Spinal cord (tissue), 10 donors: ENCODE measurements at places on chromosomes 6 and 20. TPM values are rescaled to one million over a fixed set of nuclear protein-coding genes. Genes with fewer than 3 reads are reported as not detected.
A peak's percentile ranks its signal among the peaks of the same experiment; 100 is the strongest.

DNA sequence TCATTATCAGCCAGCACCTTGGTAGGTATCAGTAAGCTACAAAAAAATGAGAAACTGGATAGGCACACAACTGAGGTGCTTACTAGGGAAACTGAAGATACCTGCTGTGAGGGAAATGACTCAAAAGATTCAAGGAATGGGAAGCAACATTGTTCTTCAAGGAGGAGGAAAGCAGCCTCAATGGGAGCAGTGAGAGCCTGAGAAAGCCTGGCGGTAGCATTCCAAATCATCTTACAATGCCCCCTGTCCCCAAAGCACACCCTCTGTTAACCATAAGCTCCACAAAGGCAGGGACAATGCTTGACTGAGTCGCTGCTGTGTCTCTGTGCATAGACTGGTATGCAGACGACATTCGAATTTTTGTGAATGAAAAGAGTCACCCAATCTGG is 10.6 kb downstream of the PKHD1 start:
- no peak overlapping the region for H3K27ac ChIP-seq
- no peak overlapping the region for H3K4me3 ChIP-seq
- H3K4me1 ChIP-seq = no peaks in the 10 kb centered on the region
- no peak for DNase-seq
- no peaks in the 10 kb centered on the region for H3K36me3 ChIP-seq

- no peak overlapping the region for H3K4me3 ChIP-seq
- no peaks in the 10 kb centered on the region for H3K27me3 ChIP-seq
- H3K4me1 ChIP-seq = peaks cover 5% of the 10 kb centered on the region
These were observed 222.6 kb upstream of the MARCKS start for GRCh38 chr6:113634352-113635163.

- no peak for DNase-seq
- no peaks in the 10 kb centered on the region for H3K36me3 ChIP-seq
- H3K27me3 ChIP-seq = no peaks in the 10 kb centered on the region
These were observed 149.6 kb upstream of the KCNK16 start for GRCh38 chr6:39471954-39472659.

- no peak overlapping the region for H3K4me3 ChIP-seq
- H3K4me1 ChIP-seq = peaks cover 25% of the 10 kb centered on the region
- H3K27ac ChIP-seq = no peak overlapping the region
- no peak for DNase-seq
- peaks cover 3% of the 10 kb centered on the region for H3K36me3 ChIP-seq
These were observed 253.5 kb downstream of the QKI start for GRCh38 chr6:163668061-163668426.

- no peak overlapping the region for H3K27ac ChIP-seq
- no peaks in the 10 kb centered on the region for H3K27me3 ChIP-seq
- peaks cover 10% of the 10 kb centered on the region for H3K4me1 ChIP-seq
- no peaks in the 10 kb centered on the region for H3K36me3 ChIP-seq
- no peak for DNase-seq
These were observed 39.8 kb downstream of the KIF25 start for GRCh38 chr6:168037242-168037641.

- no peak overlapping the region for H3K4me3 ChIP-seq
- H3K27me3 ChIP-seq = no peaks in the 10 kb centered on the region
- no peaks in the 10 kb centered on the region for H3K4me1 ChIP-seq
- no peak for DNase-seq
- no peak overlapping the region for H3K27ac ChIP-seq
- no peaks in the 10 kb centered on the region for H3K36me3 ChIP-seq
These were observed 28.5 kb downstream of the RSPO3 start for GRCh38 chr6:127146932-127147331.

DNA sequence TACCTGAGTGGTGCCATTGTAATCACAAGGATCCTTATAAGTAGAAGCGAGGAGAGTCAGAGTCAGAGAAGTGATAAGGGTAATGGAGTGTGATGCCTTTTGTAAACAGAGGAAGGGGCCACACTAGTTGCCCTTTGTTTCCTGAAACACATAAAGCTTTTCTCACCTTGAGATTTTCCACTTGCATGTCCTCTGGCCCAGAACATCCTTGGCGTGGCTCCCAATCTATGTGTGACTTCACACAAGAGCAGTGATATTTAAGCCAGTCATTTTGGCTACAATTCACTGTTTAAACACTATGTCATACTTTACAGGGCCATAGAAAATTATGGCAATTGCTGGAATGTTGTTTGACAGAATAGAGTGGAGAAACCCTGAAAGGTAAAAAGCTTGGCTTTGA is 121.2 kb upstream of the BTN3A2 start:
- H3K36me3 ChIP-seq = no peaks in the 10 kb centered on the region
- no peak overlapping the region for H3K27ac ChIP-seq
- H3K4me3 ChIP-seq = no peak overlapping the region
- no peaks in the 10 kb centered on the region for H3K27me3 ChIP-seq
- peaks cover 6% of the 10 kb centered on the region for H3K4me1 ChIP-seq

DNA sequence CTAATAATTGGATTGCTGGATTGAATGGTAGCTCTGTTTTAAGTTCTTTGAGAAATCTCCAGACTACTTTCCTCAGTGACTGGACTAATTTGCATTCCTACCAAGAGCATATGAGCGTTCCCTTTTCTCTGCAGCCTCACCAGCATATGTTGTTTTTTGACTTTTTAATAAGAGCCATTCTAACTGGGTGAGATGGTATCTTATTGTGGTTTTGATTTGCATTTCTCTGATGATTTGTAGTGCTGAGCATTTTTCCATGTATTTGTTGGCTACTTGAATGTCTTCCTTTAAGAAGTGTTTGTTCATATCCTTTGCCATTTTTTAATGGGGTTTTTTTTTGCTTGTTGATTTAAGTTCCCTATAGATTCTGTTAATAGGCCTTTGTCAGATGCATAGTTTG is 94.7 kb upstream of the AHI1 start:
- no peak for DNase-seq
- no peak overlapping the region for H3K27ac ChIP-seq
- no peaks in the 10 kb centered on the region for H3K36me3 ChIP-seq
- no peaks in the 10 kb centered on the region for H3K27me3 ChIP-seq
- no peak overlapping the region for H3K4me3 ChIP-seq

GRCh38 chr6:121652726-121653623 is 217.5 kb downstream of the GJA1 start:
- DNase-seq = no peak
- no peaks in the 10 kb centered on the region for H3K4me1 ChIP-seq
- no peaks in the 10 kb centered on the region for H3K36me3 ChIP-seq
- H3K27me3 ChIP-seq = no peaks in the 10 kb centered on the region

- no peaks in the 10 kb centered on the region for H3K27me3 ChIP-seq
- no peak for DNase-seq
- H3K4me1 ChIP-seq = peaks cover 2% of the 10 kb centered on the region
- H3K27ac ChIP-seq = no peak overlapping the region
- H3K4me3 ChIP-seq = no peak overlapping the region
- no peaks in the 10 kb centered on the region for H3K36me3 ChIP-seq
These were observed 426.5 kb upstream of the RNF217 start for GRCh38 chr6:124535746-124536145.

- H3K36me3 ChIP-seq = no peaks in the 10 kb centered on the region
- no peaks in the 10 kb centered on the region for H3K4me1 ChIP-seq
- H3K4me3 ChIP-seq = no peak overlapping the region
- no peak for DNase-seq
- H3K27me3 ChIP-seq = no peaks in the 10 kb centered on the region
These were observed 204.9 kb upstream of the ID4 start for GRCh38 chr6:19632230-19632629.

DNA sequence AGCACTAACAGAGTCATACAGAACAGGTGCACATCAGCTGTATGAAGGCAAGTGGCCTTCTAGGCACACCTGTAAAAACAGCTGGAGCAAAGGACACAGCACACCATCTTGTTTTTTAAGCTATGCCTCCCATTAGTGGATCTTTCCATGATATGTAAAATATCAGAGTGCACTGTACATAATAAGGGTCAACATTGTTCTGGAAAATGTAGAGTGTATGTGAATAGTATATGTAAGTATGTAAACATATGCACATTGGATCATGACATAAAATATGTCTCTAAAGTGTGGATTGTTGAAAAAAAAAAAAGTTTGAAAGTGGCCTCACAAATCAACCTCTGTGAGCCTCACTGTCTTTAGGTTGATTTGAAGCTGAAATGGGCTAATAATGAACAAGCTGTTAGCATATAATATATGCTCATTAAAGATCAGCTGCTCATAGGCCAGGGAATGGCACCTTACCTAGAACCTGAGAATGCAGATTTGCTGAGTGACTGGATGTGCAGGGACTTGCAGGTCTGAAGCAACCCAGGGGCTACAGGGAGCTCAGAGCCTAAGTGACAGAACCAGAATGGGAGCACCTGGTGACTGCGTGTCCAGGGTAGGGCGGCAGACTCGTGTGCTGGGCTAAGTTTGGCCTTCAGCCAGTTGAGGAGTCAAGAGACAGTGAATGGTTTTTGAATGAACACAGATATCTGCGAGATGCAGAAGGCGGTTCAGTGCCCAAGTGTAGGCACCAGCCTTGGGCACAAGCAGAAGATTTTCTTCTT is 198.6 kb downstream of the TMEM242 start:
- DNase-seq = no peak
- no peak overlapping the region for H3K4me3 ChIP-seq
- H3K27ac ChIP-seq = no peak overlapping the region
- H3K27me3 ChIP-seq = no peaks in the 10 kb centered on the region

- no peaks in the 10 kb centered on the region for H3K27me3 ChIP-seq
- H3K36me3 ChIP-seq = peaks cover 39% of the 10 kb centered on the region
- H3K27ac ChIP-seq = no peak overlapping the region
- no peak for DNase-seq
- no peak overlapping the region for H3K4me3 ChIP-seq
- H3K4me1 ChIP-seq = no peaks in the 10 kb centered on the region
These were observed 45.5 kb upstream of the KIF25 start for GRCh38 chr6:167951781-167952511.

DNA sequence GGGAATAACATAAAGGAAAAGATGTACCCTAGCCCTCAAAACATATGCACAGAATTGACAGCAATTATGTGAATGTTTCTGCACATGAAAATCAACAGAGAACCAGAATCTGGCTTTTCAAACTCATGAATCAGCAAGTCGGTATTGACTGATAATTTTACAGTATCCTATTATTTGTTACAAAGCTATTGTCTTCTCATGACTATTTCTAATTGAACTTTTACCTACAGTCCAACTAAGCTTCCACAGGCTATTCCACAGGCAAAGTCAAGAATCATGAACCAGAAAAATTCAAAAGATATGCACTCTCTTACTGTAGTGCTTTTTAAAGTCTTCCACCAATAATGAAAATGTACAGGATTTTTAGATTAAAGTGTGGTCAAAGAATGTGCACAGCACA is 49.1 kb upstream of the DST start:
- H3K27ac ChIP-seq = no peak overlapping the region
- no peak for DNase-seq
- H3K27me3 ChIP-seq = no peaks in the 10 kb centered on the region
- H3K36me3 ChIP-seq = no peaks in the 10 kb centered on the region
- no peaks in the 10 kb centered on the region for H3K4me1 ChIP-seq

GRCh38 chr6:113019176-113019575 is 672.0 kb downstream of the RFPL4B start:
- no peaks in the 10 kb centered on the region for H3K4me1 ChIP-seq
- no peak overlapping the region for H3K4me3 ChIP-seq
- no peak for DNase-seq
- no peaks in the 10 kb centered on the region for H3K36me3 ChIP-seq
- H3K27me3 ChIP-seq = no peaks in the 10 kb centered on the region
- H3K27ac ChIP-seq = no peak overlapping the region

- H3K4me1 ChIP-seq = peaks cover 2% of the 10 kb centered on the region
- H3K27ac ChIP-seq = no peak overlapping the region
- H3K36me3 ChIP-seq = no peaks in the 10 kb centered on the region
- H3K27me3 ChIP-seq = peaks cover 3% of the 10 kb centered on the region
- H3K4me3 ChIP-seq = no peak overlapping the region
These were observed 735 bp upstream of the MOG start for GRCh38 chr6:29656157-29656556.

- no peak overlapping the region for H3K4me3 ChIP-seq
- DNase-seq = no peak
- no peaks in the 10 kb centered on the region for H3K27me3 ChIP-seq
- H3K4me1 ChIP-seq = no peaks in the 10 kb centered on the region
- no peak overlapping the region for H3K27ac ChIP-seq
These were observed 11.8 kb downstream of the HLA-B start for GRCh38 chr6:31345026-31345730.

GRCh38 chr6:111057074-111057752 is 30.1 kb upstream of the SLC16A10 start:
- H3K4me3 ChIP-seq = no peak overlapping the region
- no peaks in the 10 kb centered on the region for H3K36me3 ChIP-seq
- peak; percentile 8 for DNase-seq
- H3K4me1 ChIP-seq = no peaks in the 10 kb centered on the region
- no peak overlapping the region for H3K27ac ChIP-seq

DNA sequence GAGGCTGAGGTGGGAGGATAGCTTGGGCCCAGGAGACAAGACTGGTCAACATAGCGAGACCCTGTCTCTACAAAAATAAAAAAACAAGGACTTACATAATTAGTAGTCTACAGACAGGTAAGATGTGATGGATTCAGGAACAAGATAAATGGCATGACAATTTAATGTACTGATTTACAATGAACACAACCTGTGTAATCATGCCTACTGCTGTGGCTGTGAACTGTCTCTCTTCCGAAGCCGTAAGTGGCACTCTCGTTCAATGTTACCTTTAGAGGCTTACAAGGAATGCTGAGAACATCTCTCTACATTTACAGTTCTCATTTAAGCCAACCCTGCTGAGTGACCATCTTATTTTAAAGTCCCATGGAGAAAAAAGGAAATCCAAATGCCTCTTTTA is 134.8 kb upstream of the PRDM1 start:
- no peaks in the 10 kb centered on the region for H3K27me3 ChIP-seq
- H3K4me3 ChIP-seq = no peak overlapping the region
- no peaks in the 10 kb centered on the region for H3K36me3 ChIP-seq
- H3K4me1 ChIP-seq = no peaks in the 10 kb centered on the region

DNA sequence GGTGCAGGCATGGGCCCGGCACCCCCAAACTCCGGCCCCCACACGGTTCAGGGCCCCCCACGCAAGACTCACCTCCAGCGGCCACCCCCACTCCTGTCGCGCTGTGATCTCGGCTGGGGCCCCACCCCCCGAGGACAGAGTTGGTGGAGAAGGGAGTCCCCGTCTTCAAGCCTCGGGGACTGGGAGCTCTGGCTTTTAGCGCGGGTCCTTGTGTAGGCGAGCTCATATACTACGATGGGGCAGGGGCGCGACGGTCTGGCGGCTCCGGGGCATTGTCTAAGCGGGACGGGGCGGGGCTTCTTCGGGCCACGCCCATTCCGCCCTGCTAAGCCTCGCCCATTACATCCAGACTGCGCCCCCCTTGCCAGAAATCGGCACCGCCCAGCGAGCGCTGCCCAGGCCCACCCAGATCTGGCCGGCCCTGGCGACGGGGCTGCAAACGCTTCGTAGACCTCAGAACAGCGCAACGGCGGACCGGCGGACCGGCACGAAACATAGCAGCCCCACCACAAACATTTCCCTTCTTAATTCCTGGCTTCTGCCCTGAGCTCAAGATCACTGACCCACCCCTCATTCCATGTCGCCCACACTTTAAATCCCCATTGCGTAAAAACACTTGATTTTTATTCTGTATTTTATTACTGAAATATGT is 1.0 kb upstream of the DDAH2 start:
- H3K4me3 ChIP-seq = peak overlapping the region; percentile 99
- H3K27me3 ChIP-seq = no peaks in the 10 kb centered on the region

The PRDM1 gene
- 1.8 TPM for polyA plus RNA-seq

The NHLRC1 gene
- 3.5 TPM for polyA plus RNA-seq

The ANKRD66 gene
- polyA plus RNA-seq = 1.9 TPM

The ADGRF4 gene
- polyA plus RNA-seq = not detected

The COL21A1 gene
- polyA plus RNA-seq = 19.0 TPM

The PSORS1C2 gene
- not detected for polyA plus RNA-seq

The TMEM170B gene
- polyA plus RNA-seq = 27.3 TPM

The RBPJL gene
- 0.59 TPM for polyA plus RNA-seq

The FLRT3 gene
- 18.5 TPM for polyA plus RNA-seq

The LIME1 gene
- 24.5 TPM for polyA plus RNA-seq
